Uterus (tissue), 4 donors: ENCODE measurements at places on chromosomes 5 and 9. TPM values are rescaled to one million over a fixed set of nuclear protein-coding genes. Genes with fewer than 3 reads are reported as not detected.

The SH2D3C gene
- 22.9 TPM for total RNA-seq

The BNC2 gene
- 293 TPM for total RNA-seq

DNA sequence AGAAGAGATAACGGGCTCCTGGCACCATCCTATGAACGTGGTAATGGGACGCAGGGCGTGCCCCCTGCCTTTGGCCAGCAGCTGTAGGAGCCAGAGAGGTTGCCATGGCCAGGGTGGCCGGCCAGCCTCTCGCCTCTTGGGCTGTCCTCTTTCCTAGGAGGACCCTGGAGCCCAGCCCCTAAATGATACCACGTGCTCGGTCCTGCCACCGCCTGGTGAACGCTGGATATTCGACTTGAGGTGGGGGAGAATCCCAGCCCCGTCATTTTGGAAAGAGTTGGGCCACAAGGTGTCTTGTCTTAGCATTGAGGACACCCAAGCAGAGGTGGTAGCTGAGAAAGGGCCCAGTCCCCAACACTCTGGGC lies 391 bp upstream of the NRG2 start:
- DNase-seq: no peak

- DNase-seq: no peak
These were observed 36.8 kb upstream of the NFIB start for GRCh38 chr9:14350754-14351153.

- no peak for DNase-seq
These were observed 23.4 kb downstream of the LIX1 start for GRCh38 chr5:97119007-97119390.

GRCh38 chr5:98846520-98846919 lies 73.1 kb downstream of the RGMB start:
- DNase-seq: no peak

The TMC1 gene
- 0.95 TPM for total RNA-seq

The TSLP gene
- 1.2 TPM for total RNA-seq

DNA sequence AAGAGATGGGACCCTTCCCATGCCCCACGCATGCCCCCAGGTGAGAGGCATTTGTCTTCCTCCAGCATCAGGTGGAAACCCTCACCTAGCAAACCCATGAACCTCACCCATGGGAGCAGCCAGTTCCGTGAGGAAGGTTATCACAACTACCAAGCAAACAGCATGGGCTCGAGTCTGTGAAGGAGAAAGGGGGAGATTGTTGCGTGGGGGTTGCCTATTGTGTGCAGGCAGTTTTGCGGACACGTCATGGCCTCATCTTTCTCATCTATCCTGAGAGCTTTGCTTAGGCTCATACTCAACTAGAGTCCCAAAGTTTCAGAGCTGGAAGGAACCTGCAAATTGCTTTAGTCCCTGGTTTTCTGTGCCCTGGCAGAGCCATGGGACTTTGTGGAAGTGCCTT lies 73.6 kb upstream of the TGFBR1 start:
- DNase-seq: no peak
